CD4-positive, alpha-beta T cell treated with Interleukin-1 beta for 1 hour (primary cell): ENCODE measurements at places on chromosomes 6 and 20.

GRCh38 chr20:2524709-2525506 lies 11.5 kb upstream of the TMC2 start:
- DNase-seq: no peak

- no peak for DNase-seq
These were observed 2.5 kb upstream of the STX7 start for GRCh38 chr6:132515386-132515785.

DNA sequence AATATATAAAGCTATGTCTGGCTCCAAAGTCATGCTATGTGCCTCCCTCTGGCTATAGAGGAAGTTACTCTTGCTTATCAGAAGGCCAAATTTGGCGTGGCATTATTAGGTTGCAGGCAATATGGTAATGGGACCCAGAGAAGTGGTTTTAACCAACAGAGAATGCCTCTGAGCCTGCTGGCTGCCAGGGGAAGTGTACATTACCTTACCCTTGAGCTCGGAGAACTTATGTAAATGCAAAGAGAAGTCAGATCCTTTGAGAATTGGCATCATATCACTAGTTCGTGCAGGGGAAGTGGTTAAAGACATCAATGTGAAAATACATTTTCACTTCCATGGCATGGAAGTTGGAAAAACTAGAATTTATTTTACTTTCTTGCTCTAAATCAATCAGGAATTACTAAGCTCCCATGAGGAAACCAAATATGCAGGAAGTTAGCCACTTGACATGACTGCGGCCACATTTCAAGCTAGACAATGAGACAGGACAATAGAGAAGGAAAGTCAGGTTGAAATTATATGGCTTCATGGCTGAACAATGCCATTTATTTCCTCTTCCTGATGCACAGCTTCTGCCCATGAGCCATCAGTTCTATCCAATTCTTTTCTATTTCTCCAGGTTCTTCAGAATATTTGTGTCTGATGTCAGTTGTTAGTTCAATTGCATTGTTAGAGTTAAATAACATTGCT lies 134.0 kb upstream of the PHACTR1 start:
- DNase-seq: no peak

DNA sequence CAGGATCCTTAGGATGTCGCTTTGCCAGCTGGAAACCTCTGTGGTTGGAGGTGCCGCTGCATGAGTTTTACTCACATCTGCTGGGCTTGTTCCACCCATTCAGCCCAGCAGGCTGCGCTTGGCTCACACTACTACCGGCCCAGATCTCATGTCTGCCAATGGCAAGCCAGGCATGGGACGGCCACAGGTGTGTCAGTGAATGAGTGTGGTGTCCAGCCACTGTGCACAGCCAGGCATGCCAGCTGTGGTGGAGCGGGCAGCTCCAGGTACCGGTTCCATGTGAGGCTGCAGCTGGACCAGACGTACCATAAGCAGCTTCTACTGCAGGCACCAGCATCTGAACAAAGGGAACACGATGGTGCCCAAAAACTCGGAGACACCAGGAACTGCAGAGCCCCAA lies 33.1 kb upstream of the ASF1A start:
- no peak for DNase-seq

GRCh38 chr20:25230166-25230831 lies 17.6 kb upstream of the PYGB start:
- DNase-seq: no peak

- DNase-seq: no peak
These were observed 136.0 kb downstream of the CCDC170 start for GRCh38 chr6:151629791-151630190.

DNA sequence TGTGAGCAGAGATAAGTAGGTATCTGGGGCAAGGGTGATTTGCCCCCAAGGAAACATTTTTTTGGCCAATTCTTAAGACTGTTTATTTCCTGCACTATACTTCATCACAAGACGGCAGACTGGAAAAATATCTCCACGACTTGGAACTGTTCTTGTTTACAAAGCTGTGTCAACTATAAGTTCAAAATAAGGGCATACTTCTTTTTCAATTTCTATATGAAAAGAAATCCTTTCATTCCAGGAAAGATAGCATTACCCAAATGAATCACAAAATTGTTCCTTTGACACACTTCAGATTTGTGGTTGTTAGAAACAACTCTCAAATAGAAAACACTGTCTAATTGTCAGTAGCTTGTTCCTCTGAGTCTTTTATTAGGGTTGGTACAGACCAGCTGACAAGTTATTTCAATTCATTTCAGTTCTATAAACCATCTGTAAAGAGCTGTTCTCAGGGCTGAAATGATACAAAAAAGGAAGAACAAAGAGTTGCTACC lies 212.9 kb upstream of the PRDM1 start:
- DNase-seq: no peak

DNA sequence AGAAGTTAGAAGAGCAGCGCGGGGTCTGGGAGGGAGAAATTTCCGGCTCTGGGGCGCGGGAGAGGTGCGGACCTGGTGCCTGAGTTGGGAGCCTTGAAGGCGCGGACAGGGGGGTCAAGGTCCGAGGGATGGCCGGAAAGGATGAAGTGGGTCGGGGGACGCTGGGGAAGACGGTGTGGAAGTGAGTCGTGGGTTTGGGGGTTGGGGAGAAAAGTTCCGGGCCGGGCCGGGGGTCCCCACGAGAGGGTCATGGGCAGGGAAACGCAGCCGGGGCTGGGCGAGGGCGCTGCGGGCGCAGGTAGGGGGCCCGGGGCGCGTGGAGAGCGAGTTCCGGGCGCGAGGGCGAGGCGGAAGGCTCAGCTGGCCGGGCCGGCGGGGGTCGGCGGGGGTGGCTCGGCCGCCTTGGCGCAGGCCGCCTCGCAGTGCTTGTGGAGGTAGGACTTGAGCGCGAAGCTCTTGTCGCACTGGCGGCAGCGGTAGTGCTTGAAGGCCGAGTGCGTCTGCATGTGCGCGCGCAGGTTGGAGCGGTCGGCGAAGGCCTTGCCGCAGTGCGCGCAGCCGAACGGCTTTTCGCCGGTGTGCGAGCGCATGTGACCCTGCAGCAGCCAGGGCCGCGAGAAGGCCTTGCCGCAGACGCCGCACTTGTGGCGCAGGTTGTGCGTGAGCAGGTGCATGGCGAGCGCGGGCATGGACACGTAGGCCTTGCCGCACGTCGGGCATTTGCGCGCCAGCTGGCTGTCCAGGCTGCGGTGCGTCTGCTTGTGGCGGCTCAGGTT lies 10.5 kb upstream of the SRXN1 start:
- DNase-seq: no peak

DNA sequence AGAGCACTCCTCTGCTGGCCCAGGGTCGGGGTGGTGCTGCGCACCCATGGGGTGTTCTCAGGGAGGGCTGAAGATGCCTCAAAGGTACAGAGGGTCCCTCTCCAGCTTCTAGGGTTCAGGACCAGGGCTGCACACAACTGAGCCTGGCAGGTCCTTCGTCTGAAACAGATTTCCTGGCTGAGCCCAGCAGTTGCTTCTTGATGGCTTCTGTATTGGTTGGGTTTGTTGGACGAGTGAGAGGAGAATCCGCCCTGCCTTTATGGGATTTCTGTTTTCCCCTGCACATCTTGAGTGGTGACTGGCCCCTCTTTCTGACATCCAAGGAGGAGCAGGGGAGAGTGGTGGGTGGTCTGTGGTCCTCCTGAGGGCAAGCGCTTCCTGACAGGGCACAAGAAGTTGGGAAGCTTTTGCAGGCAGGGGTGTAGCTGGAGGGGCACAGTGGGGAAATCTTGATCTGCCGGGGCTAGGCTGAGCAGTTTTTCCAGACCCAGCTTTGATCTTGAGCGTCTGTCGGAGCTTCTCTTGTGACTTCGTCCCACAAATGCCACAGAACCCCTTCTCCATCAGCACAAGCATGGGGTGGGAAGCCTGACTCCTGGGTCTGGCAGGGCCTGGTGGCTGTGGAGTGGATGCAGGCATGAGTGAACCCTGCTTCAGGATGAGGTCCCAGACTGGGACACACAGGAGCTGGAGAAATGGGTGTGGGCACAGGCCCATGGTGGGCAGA lies 116.5 kb downstream of the SYNDIG1 start:
- no peak for DNase-seq

- DNase-seq: no peak
These were observed 232.7 kb downstream of the NKAIN2 start for GRCh38 chr6:124036384-124036783.

DNA sequence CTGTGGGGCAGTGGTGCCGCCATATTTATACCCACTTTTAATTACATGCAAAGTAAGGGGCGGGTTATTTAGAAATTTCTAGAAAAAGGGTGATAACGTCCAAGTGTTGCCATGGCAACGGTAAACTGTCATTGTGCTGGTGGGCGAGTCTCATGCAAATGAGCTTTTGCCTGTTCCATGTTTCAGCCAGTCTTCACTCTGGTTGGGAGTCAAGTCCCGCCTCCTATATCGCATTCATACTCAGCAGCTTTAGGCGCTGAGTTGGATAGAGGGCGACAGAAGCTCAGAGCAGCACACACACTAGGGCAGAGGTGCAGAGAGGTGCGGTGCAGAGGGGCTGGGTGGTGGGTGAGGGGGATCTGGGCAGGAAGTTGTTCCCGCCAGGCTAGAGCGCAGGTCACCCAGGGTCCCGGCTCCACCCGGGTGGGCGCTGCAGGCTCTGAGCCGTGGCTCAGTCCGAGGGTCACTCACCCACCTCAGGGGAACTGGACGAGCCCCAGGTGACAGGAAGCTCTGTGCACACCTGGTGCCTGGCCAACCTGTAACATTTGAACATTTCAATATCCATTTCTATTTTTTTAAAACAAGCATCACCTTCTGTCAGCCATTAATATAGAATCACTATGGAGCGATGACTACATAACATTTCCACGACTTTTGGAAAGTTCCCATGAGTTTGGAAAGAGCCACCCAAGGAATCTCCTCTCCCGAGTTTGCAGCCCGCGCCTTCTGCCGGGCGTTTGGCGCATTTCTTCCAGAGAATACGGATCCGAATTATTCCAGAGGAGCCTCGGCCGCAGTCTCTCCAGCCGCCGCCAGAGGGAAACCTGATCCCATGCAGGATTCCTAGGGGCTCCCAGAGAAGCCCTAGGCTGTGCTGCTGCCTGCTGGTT lies 89.1 kb upstream of the PHACTR3 start:
- no peak for DNase-seq

DNA sequence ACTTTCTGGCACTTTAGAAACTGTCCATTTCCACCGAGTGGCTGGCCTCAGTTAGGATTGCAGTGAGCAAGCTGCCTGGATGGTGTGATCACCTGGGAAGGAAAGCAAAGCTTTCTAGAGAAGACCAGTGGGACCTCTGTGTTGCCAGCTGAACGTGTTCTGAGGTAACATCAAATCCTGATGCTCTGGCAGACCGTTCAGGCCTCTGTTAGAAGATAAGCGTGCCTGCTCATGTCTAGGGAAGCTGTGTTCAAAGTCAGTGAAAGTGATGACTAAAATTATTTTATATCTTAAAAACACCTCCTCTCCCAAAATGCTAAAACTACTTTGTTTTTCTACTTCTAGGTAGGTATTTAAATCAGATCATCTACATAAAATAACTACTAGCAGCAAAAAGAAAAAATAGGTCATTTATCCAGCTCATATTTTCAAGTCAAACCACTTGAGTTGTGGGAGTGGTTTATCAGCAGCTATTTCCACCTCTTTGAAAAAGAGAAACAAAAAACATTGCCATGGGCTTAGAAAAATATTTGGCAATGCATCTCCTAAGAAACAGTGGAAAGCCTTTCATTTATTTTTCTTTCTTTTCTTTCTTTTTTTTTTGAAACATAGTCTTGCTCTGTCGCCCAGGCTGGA lies 54.8 kb downstream of the CEP43 start:
- DNase-seq: peak; percentile 24

DNA sequence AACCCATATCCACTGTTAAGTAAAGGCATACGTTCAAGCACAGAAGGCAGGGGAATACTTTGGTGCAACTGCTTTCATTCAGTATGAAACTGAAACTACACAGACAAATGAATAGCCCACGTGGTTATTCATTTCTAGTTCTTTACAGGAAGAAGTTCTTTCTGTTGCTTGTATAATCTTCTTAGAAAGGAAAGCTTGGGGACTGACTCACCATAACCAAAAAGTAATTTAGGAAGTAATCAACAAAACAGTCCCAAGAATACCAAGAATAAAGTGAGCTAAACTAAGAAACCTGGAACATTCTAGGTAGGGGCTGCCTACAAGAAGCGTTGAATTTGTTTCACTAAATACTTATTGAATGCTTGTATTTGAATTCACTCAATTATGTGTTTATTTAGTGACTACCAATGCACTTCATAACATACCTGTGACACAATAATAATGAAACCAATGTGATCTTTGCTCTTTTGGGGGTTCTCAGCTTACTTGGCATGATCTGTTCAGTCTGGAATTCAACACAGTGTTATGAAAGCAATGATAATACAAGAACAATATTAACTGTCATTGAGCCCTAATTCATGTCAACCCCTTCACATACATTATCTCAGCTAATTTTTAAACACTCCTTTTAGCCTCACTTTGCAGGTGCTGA lies 25.1 kb upstream of the KIAA0408 start:
- peak; percentile 42 for DNase-seq

DNA sequence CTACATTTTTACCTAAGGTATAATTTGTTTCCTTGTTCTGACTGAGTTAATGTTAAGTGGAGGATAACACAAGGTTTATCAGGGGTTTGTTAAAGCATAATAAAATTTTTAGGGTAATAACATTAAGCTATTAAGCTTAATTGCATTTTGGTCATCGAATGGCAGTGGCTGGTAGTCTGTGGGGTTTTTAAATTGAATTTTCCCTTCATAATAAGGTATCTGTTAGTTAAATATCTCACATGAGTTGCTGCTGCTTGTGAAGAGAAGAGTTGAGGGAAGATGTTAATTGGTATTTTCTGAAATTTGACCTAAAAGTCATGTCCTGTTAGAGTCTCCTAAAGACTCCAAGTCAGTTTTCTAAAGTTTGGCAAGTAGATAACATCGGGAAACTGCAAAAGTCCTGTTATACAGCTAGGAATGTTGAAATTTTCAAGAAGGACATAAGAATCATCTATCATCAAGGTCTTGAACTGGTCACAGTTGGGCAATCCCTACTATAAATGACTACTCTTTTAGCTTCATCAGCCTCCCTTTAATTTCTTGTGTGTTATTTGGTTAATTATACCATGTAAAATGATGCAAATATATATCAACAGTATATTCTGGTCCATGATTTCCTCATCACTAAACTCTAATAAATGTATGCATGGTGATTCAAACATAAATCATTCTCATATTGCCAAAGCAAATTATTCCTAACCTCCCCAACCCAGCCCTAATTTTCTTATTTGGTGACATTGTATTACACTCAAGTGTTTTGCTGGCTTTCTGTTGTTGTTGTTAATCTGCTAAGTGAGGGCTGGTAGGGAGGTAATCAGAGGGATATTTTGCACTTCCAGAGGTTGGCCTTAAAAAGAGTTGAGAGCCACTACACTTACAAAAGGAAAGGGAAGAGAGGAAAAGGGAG lies 64.0 kb downstream of the MAP3K5 start:
- DNase-seq: no peak
